Stimulated activated CD8-positive, alpha-beta memory T cell treated with anti-CD3 and anti-CD28 coated beads, Interleukin-15, amount 100 ng/mL, for 24 hours (primary cell): ENCODE measurements at places on chromosomes 3 and 15.

DNA sequence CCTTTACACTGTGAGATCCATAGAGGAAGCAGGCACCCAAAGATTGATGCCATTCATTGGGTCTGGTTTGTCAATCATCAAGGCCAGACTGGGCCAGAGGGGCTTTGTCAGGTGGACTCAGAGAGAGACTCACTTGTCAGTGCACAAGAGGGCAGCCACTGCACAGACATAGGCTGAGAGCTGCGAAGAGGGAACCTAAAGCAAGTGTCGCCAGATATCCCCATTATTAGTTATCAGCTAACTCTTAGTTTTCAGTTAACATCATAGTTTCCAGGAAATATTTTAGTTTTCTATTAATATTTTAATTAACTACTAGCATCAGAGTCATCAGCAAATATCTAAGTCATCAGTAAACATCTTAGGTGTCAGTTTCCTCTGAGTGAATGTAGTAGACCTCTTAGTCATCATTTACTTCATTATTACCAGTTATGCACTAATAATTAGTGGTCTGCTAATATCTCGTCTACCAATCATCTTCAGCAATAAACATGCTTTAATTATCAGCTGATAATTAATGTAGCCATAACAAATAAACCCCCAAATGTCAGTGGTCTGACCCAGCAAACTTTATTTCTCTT, 41.7 kb upstream of the LIMD1 start:
- DNase-seq = no peak

GRCh38 chr15:83587091-83587490, 66.8 kb upstream of the ADAMTSL3 start:
- DNase-seq = no peak

GRCh38 chr15:48602358-48603122, 43.0 kb downstream of the FBN1 start:
- no peak for DNase-seq

- no peak for DNase-seq
Observed at GRCh38 chr3:155323063-155323666, 29.7 kb upstream of the STRIT1 start.

- DNase-seq = no peak
Observed at GRCh38 chr3:52195823-52196331, 2.1 kb upstream of the ALAS1 start.

GRCh38 chr15:71914092-71914491, 103.7 kb downstream of the NR2E3 start:
- no peak for DNase-seq

- no peak for DNase-seq
Observed at GRCh38 chr15:92970656-92971055, 70.5 kb downstream of the CHD2 start.

DNA sequence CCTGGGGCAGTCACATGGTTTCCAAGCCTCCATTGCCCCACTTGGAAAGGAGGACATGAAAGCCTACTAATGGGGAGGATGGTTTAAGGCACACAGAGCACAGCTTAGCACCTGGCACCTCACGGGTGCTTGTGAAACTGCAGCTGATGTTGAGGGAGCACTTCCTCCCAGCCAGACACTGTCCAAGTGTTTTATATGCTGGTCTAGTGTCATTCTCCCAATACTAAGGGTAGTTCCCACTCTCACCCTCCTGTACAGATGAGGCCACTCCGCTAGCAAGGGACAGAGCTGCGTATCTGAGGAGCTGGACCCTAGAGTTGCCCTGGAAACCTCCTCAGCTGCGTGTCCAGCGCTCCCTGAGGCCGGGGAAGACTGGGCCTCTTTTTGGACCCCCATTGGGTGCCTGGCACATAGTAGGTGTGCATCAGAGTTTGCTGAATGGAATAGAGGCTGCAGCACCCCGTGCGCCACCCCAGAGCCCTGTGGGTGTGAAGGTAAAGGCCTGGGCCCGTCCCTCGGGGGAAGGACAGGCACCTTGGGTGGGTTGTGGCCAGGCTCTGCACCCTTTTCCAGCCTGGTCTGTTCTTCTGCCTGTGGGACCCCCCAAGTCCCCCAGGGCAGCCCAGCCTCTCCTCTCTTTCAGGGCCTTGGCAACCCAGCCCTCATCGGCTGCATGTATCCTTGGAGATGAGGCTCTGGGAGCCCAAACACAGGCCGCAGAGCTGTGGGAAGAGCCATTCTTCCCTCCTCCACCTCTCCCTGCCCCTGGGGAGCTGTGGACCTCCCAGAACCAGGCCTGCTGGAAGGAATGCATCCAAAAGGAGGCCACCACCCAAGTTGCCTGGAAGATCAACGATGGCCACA, 31.3 kb downstream of the DNASE1L3 start:
- no peak for DNase-seq

DNA sequence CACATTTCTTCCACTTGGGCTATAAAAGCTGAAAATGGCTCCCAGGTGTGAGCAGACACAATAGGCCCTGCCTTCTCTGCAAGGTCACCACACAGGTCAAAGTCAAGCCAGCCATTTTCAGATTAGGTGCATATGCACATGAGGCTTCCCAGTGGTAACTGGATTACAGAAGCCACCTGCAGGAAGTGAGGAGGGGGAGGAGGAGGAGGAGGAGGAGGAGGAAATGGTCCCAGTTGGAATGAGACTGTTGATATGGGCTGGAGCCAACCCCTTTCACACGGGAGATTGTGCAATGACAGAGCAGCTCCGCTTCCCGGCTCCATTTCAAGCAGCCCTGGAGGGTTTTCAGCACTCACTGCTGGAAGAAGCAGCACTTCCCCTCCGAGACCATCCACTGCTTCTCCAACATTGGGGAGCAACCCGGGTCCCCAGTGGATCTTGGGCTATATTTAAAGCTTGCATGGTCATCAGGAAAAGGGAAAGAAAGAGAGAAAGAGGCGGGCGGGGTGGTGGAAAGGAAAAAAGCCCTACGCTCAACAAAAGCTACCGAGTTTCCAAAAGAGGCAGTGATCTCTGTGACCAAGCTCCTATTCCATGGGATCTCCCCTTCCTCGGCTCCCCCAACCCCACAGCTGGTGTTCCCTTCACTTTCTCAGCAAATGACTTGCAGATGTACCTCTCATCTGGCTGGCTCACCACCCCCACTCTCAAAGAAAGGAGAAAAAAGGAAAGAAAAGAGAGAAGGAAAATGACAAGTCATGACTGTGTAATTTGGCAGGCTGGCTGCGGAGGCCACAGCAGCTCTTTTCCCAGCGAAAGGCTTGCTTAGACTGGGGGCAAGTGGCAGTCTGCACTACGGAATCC, 58.3 kb downstream of the LRIG1 start:
- no peak for DNase-seq

DNA sequence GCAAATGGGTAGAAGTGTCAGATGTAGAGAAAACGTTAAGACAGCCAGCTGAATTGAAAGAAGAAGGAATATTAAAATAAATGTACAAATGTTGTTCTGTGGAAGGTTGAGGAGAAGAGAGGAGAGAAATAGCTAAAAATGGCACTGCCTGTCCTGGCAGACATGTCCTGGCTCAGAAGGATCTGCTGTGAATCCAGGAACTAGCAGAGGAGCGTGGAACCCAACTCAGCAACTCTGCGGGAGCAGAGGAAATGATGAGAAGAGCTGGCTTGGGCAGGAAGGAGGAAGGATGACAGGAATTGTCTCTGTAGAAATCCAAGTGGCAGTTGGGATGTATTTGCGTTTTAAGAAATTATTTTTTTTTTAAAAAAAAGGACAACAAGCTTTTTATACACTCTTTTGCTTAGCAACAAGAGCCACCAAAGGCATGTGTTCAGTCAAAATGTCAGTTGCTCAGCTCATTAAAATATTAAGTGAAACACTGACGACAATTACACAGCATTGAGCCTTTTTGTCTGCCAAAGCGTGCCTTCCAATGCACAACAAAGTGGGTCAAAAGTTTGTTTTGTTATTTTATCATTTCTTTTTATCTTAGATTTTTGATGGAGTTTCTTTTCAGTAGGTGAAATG, 16.1 kb downstream of the NANOGP8 start:
- DNase-seq = no peak

GRCh38 chr3:49906073-49906743, 2.5 kb upstream of the MST1R start:
- DNase-seq = no peak

DNA sequence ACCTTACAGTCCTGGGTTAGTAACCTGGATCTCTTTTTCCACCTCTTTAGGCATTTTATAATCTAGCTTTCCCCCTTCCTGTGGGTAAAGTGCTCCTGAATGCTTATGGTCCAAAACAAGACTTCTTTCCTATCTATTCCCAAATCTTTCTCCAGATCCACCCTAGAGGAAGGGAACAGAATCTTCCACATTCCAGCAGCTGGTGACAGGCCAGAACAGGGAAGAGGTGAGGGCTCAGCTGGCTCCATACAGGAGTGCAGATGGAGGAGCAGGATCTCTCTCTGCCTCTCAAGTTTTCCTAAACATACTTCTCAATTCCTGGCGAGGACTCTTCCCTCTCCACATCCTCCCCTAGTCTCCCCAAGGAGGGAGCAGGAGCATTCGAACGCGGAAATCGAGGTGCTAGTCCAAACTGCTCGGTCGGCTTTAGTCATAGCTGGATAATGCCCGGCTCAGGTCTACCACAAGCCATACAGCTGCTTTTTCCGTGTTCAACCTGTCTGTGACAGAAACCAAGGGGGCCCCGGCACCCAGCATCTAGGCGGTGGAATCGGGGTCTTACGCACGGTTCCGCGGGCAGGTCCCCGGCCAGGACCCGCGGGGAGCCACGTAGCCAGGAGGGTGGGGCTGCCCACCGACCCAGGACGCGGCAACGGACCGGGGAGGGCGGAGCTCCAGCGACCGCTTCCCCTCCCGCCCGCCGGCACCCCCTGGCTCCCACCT, 4.0 kb downstream of the RASSF1 start:
- no peak for DNase-seq

- no peak for DNase-seq
Observed at GRCh38 chr3:119194237-119195150, 21.1 kb downstream of the UPK1B start.

GRCh38 chr3:33165372-33165771, 51.6 kb downstream of the CRTAP start:
- DNase-seq = no peak

DNA sequence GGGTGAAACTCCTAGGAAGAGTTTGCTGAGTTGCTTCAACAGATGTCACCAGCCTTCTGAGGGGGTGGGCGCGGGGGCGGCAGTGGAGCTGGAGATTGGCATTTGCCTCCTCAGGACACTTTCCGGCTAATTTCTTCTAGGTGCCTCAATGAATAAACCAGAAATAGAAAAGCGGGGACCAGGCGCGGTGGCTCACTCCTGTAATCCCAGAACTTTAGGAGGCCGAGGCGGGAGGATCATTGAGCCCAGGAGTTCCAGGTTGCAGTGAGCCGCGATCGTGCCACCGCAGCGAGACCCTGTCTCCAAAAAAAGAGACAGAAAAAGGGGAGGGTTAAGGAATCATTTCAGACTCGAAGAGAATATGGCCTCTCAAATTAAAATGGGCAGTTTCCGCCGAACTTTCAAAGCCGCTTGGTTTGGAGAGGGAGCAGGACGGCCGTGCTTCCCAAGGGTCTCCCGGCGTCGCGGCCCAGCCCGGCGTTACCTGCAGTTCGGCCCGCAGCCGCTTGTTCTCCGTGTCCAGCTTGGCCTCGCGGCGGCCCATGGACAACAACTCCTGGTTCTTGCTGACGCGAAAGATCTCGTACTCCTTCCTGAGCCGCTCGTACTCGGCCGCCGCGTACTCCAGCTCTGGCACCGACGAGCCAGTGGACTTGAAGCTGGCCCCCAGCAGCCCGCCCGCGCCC, 587 bp downstream of the NPHP3 start:
- no peak for DNase-seq

- no peak for DNase-seq
Observed at GRCh38 chr3:46905213-46905560, 27.7 kb downstream of the PTH1R start.

DNA sequence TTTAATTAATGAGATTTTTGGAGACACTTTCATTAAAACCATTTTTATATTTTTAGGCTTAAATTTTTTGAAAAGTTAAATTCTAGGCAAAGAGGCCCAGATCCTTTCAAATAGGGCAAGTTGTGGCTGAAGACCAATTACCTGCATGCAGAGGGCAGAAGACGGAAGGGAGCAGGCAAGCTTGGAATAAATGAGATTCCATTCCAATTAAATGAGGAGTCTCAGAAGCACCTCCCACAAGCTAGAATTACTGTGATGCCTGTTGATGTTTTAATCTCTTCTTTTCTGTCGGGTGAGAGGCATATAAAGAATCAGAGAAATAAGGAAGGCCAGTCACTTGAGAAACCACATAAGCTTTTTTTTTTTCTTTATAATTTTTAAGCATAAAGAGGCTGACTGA, 46.8 kb downstream of the KBTBD8 start:
- DNase-seq = no peak

GRCh38 chr3:132654721-132655120, 4.9 kb downstream of the ACAD11 start:
- DNase-seq = no peak

DNA sequence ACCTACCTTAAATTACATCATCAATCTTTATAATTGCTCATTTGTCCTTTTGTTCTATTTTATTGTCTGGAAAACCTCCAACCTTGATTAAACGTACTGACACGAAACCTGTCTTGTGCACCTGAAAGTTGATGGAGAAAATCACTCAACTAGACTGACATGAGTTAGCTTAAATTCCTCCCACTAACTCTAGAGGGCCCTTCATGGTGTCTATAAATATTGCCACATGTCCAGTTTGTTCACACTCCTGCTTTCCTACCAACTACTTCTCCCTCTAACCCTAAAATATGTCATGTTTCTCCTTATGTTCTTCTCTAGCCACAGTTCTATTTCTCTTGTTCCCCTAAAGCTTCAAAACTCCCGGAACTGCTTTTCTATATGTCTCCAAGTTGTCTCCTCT, 59.8 kb upstream of the SGO1 start:
- DNase-seq = no peak

DNA sequence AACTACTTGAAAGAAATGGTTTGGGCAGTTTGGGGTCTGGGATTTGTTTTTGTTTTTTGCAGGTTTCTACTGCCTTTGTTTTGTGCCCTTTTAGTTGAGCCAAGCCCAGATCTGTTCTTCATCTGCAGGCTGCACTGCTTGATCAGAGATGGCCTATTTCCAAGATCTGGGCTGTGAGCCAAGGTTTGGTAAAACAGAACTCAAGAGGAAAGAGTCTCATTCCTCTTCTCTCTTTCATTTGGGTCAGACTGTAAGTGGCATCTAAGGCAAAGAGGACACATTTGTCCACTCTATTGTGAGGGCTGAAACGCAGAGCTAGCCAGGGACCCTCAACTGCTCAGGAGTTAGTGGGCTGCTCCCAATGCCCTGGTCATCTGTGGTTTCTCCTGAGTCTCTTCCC, 104.4 kb upstream of the UBE3A start:
- no peak for DNase-seq

DNA sequence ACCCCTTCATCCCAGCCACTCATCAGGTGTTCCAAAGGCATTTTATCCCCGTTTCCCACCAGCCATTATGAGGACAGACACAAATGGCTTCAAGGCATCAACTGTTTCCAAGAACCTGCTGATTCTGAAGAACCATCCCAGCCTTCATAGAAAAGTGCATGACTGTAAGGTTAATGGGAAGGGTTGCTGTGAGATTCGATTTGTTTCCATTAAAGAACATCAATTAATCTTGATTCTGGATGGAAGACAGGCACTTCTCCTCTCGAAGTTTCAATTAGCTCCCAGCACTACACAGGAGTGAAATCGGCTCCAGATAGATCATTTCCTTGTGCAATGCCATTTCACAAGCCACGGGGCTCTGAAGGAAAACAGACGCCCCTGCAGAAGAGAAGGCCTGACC, 25.8 kb downstream of the SRGAP3 start:
- no peak for DNase-seq
